ENCODE measurements at places on chromosomes 4 and X.

DNA sequence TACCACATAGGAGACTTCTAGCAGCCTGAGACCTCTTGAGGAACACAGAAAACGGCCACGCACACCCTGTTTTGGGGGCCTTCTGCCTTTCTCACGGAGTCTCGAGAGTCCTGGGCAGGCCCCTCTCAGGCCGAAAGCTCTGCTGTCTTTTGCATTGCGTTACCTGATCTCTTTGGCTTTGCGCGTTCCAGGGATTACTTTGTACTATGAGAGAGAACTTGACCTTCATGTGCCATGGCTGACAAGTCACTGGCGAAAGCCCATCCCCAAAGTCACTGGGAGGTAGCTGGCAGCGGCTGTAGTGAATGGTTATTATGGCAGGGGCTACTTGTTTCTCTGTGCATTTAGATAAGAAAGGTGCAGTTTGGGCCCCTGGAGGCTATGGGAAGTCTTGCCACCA, 8.0 kb upstream of the NAT8L start:
- no peak for DNase-seq

DNA sequence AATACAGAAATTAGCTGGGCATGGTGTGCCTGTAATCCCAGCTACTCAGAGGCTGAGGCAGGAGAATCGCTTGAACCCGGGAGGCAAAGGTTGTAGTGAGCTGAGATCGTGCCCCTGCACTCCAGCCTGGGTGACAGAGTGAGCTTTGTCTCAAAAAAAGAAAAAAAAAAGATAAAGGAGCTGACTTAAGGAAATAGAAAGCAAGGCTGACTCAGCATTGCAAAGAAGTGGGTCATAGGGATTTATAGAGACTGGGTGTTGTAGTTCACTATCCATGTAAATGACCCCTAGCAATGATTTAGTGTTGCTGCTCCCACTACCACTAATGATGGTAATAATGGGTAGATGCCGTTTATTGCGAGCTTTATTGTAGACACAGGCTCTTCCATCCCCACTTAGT, 47.6 kb downstream of the ADD1 start:
- DNase-seq = no peak

GRCh38 chr4:2932321-2932950, 30.8 kb downstream of the NOP14 start:
- no peak for DNase-seq

DNA sequence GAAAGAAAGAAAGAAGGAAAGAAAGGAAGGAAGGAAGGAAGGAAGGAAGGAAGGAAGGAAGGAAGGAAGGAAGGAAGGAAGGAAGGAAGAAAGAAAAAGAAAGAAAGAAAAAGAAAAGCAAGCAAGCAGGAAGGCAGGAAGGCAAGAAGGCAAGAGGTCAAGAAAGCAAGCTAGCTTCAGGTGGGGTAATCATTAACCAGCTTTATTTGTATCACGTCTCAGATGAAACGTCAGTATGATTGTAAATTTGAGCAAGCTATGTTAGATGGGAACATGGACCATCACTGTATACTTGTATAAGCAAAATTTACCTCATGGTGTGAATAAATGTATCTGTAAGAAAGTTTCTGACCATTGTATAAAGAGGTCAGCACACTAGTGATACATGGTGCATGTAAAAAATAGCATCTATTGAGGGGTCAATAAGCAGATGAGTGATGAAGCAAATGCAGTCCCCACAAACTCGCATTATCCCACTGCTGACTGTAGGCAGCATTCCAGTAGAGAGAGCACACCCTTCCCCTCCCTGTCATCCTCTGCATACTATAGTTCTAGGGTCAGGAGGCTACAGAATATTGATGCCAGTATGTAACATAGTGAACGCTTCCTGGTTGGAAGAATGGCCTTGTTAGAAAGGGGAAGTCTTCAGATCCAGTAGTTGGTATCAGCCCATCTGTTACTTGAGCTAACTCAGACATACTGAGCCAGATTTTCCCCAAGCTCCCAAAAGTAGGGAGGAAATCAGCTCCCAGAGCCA, 16.5 kb upstream of the KLHL34 start:
- no peak for DNase-seq

GRCh38 chr4:11839889-11840288, 411.2 kb upstream of the HS3ST1 start:
- DNase-seq = no peak

DNA sequence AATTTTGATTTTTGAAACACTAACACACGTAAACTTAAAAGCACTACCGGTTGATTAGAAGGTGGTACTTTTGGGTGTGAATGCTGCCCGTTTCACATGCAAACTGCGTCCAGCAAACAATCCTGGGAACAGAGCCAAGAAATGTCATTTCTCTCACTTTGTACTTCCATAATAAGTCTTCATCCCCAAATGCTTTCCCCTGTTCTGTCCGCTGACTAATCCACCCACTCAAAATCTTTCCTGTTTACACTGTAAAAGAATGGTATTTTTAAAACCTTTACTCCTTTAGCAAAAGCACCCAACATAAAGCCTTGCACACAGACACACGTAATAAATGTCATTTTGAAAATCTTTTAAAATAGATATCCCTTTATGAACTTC, 39.1 kb upstream of the PDLIM5 start:
- DNase-seq = peak; percentile 40

DNA sequence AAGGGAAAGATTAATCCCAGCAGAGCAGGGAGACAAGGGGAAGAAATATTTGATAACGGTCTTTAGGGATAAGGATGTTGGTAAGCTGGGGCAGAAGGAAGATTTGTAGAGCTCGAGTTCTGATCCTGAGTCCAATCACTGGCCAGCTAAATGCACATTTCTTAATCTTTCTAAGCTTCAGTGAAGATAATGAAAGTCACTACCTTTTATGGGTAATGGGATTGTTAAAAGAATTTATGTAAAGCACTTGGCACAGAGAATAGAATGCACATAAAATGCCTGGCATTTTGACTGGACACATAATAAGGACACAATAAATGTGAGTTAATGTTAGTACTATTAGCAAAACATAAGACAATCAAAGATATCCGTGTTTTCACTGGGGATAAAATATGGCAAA, 43.3 kb downstream of the NCAPG start:
- DNase-seq = no peak

DNA sequence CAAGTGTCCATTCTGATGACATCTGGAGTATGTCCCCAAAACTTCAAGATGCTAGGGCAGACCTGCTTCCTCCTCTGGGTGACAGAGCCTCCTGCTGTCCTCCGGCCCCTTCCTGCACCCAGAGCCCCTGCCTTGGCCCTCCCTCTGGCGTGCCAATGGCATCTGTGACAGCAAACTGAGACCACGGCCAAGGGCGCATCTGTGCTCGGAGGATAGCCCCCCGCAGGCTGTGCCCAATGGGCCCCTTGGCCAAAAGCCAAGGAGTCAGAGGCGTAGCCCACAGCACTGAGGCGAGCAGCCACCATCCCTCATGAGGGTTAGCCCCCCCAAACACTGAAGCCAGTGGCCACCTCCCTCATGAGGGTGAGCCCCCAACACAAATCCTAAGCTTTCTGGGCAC, 7.9 kb downstream of the LRPAP1 start:
- DNase-seq = no peak

DNA sequence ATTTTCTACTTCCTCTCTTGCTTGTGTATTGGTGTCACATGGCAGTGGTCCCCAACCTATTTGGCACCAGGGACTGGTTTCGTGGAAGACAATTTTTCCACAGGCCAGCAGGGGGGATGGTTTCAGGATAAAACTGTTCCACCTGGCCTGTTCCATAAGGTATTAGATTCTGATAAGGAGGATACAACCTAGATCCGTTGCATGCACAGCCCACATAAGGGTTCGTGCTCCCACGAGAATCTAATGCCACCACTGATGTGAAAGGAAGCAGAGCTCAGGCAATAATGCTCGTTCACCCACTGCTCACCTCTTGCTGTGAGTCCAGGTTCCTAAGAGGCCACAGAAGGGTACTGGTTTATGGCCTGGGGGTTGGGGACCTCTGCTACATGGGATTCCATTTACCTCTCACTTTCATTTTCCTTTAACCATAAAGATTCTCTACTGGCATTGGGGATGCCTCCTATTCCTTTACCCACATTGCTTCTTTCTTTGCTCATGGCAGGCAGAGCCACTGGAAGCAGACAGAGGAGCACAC, 38.1 kb downstream of the SEC31A start:
- no peak for DNase-seq

- DNase-seq = no peak
These were observed 18.4 kb upstream of the SORCS2 start for GRCh38 chr4:7173841-7174449.

- peak; percentile 80 for DNase-seq
These were observed 72.0 kb upstream of the GPRIN3 start for GRCh38 chr4:89379511-89380044.

DNA sequence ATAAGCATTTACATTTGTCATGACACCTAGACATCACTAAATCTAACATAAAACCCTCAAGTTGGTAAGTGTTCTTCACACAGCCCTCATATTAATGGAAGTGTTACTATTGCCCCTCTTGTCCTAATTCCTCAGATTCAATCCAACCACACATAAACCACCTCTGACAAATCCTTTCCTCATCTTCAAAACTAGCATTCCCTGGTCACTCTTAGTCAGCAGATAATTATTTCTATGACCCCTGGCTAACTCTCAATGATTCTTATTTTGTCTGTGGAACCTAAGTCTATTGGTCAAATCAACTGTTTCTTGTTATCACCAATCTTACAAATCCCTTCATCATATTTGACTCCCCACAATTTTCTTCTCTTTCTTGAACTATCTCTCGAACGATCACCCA, 168.6 kb downstream of the PPP3CA start:
- no peak for DNase-seq

- DNase-seq = no peak
These were observed 290.9 kb downstream of the KCTD8 start for GRCh38 chr4:44157611-44158277.

DNA sequence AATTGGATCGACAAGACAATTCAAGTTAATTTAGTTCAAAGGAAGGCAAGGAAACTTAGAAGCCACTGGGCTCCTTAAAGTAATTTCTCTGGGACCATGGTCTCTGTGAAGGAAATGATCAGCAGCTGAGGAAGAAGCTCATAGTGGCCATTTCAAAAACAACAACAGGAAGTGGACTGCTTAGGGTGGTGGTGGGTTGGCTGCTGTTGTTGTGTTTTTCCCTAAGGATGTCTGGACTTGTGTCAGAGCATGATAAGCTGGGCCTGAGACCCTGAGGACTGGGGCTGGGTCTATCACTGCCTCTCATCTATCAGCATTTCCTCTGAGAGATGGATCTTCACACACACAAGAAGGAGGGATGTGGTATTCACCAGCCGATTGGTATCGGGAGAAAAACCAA, 18.3 kb downstream of the KDR start:
- DNase-seq = no peak
